Inflammatory macrophage treated with lipopolysaccharide for 1 hour (primary cell): ENCODE measurements at places on chromosomes 12 and 14.

DNA sequence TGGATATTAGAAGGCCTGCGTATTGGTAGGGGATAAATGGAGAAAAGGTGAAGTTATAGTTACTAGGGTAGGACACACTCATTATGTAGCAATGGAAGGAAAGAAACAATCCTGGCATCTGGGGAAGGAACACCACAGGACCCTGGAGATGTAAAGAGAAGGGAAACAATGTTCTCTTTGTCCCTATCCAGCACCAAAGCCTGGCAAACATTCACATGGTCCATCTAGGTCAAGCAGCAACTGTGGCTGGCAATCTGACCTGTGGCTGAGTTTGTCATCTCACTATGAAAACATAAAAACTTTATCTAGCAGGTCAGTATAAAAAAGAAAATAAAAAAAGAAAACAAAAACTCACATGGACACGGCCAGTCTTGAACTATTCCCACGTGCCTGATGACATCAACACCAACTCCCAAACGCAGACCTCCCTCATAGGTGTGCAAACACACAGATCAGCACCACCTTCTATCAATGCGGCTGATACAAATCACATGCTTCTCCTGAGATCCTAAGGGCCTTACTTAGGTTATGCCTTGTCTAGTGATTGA is 2.6 kb downstream of the POMT2 start:
- DNase-seq = no peak

DNA sequence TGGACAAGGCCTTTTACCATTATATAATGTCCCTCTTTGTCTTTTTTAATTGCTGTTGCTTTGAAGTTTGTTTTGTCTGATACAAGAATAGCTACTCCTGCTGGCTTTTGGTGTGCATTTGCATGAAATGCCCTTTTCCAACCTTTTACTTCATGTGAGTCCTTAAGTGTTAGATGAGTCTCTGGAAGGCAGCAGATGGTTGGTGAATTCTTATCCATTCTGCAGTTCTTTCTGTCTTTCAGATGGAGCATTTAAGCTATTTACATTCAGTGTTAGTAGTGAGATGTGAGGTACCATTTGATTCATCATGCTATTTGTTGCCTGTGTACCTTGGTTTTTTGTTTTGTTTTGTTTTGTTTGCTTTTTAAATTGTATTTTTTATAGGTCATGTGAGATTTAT is 208.3 kb downstream of the GPHN start:
- DNase-seq = no peak

DNA sequence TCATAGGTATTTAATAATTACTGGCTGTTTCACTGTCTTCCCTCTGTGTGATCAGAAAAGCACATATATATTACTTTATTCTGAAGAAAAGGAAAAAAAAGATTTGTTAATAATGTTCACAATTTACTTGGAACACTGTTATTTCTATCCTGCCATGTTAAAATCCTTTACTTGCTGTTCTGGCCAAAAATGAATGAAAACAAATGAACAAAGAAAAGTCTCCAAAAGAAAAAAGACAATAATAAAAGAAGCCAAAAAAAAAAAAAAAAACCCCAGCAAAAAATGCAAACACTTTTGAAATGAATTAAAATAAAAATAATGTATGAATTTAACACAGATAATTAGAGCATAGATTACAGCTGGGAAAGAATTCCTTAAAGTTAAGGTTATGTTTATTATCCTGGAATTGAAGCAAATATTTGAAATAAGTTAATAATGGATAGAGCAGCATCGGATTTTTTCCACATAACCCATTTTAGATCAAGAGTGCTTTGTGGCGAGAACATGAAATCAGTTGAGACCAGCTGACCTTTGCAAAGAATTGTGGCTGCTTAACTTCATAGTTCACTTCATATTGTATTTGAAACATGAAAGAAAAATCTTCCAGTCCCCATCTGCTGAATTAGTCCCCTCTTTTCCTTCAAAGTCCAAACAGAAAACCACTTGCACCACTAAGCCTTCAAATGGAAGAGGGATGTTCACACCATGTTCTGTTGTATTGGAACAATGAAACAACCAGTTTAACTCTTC is 444.8 kb downstream of the ADAMTS20 start:
- no peak for DNase-seq

- no peak for DNase-seq
Observed at GRCh38 chr12:95487024-95487423, 13.1 kb downstream of the METAP2 start.

- DNase-seq = no peak
Observed at GRCh38 chr12:88539893-88540292, 40.4 kb downstream of the KITLG start.

- peak; percentile 41 for DNase-seq
Observed at GRCh38 chr14:60346706-60347105, 97.7 kb downstream of the PPM1A start.

DNA sequence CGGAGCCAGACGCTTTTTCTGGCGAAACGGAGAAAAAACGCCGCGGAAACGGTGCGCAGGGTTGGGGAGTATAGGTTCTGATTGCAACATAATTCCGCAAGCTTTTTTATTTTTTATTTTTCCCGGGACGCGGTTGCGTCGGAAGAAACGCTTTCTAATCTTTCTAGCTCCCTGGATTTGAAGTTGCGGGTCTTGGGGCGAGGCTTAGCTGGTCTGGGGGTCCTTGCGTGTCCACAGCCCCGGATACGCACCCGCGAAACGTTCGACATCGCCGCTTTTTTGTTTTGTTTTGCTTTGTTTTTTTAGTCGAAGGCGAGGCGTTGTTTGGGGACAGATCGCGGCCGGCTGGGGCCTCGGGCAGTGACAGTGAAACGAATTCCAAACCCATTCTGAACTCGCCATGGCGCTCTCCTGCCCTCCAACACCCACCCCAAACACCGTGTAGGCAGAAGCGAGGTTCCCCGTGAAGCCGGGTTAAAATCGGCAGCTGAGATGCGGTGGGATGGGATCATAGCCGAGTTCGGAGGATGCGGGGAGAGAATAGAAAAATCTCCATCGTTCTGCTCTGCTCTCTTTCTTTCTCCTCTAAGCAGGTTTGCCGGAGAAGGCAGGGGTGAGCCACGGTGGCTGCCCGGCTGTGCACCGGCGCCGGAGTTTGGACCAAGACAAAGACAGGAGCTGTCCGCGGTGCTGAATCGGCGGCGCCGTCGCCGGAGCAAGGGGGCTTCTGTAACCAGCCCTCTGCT is 8.1 kb upstream of the LHX5 start:
- no peak for DNase-seq

GRCh38 chr12:12665194-12665593 is 30.8 kb downstream of the GPR19 start:
- no peak for DNase-seq

DNA sequence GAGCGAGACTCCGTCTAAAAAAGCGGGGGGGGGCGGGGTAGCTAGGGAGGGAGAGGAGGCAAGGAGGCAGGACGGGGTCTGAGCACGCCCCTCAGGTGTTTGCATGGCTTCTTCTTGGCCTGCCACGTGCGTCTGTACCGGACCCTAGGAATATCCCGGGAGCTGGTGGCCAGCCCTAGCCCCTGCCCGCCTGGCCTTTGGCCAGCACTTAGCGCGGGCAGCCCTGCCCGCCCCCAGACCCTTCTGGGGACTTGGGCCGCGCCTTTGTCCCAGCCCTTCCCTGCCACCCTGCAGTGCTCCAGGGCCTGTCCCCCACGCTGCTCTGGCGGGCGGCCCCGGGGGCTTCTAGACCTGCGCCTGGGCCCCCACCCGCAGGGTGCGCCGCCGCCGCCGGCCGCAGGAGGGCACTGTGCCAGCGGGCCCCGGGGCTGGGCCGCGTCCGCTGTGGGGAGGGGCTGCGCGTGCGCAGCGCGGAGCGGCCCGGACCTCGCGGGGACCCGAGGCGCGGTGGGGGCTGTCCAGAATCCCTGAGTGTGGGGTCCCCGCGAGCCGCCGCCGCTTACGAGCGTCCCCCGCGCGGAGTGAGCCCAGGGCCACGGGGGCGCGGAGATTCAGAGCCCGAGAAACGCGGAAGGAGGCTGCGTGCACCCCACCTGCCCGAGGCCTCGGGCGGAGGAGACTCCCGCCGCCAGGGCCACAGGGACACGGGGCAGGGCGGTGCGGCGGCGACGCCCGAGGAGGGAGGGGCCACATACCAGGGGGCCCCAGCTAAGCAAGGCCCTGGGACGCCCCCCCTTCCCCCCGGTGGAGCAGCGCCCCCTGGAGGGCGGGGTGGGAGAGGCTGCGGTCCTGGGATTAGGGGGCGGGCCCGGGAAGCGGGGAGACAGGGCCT is 21.0 kb downstream of the SLC25A29 start:
- DNase-seq = peak; percentile 43

DNA sequence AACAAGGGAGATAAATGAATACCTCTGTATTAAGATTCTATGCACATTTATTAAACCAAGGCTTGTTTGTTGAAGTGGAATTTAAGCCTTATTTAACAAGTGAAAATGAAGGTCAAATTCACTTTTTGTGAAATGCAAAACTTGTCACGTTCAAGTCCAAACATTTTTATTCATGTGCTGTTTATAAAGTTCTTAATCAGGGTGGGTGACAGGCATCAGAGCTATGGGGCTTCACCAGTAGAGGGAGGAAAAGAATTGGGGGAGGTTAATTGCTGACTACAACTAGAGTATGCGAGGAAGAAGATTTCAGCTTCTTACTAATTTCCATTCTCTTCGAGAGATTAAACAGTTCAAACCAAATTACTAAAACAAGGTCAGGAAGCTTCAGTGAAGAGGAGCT is 9.7 kb downstream of the MOK start:
- no peak for DNase-seq

- DNase-seq = no peak
Observed at GRCh38 chr12:130128790-130129735, 33.2 kb upstream of the FZD10 start.

GRCh38 chr14:97900196-97900854 is 1103.1 kb downstream of the VRK1 start:
- DNase-seq = no peak

GRCh38 chr12:46560089-46560488 is 187.5 kb upstream of the SLC38A2 start:
- no peak for DNase-seq

DNA sequence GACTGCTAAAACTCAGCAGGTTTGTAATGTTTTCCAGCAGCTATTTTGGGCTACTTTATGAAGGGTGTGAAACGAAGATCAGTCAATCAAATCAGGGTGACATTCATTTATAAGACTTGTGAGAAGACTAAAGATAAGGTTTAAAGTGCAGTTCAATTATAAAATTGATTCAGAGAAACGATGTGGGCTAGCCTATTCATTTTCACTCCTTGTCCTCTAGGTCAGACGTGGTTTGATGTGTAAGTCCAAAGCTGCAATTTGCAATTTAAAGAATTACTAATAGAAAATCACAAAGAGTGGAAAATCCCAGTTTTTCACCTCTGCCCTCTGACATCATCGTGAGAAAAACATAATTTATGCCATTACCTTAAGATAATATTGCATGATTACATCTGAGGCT is 243.5 kb upstream of the NOVA1 start:
- no peak for DNase-seq

DNA sequence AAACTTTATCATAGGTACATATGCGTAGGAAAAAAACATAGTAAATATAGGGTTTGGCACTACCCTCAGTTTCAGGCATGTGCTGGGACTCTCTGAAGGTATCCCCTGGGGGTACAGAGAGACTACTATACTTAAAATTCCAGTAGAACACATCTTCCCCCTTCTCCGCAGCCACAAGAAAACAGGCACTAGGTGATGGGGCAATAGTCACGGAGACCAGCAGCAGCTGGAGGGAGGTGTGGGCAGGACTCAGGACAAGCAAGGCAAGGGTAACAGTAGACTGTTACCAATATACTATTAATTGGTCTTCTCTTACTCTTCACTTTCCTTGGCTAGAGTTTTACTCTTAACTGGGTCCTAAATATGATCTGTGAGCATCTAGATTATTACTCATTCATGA is 4.6 kb upstream of the PAPOLA start:
- DNase-seq = peak; percentile 29
